ENCODE measurements at places on chromosomes 3 and 15.

DNA sequence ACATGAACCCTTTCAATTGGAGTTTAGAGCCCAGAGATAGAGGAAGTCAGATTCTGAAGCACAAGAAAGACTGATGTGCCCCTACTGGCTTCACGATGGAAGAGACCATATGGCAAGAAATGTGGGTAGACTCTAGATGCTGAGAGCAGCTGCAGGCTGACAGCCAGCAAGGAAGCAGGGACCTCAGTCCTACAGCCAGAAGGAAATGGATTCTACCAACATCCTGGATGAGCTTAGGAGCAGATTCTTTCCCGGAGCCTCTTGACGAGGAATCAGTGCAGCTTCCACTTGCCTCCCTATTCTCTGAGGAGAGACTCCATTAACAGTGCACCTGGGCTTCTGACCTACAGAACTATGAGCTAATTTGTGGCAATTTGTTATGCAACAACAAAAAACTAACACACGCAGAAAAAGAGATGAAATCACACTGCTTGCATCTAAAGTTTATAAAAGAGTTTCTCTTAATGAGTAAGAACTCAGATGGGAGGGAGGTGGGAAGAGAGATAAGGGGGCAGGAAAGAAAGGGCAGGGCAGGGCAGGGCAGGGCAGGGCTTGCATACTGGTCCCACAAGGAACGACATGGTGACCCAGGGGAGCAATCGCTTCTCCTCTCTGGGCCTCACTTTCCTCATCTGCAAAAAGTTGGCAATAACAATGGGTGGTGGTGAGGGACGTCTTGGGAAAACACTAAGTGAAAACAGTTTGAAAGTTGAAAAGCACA is 440.9 kb downstream of the FOXP1 start:
- no peak for DNase-seq

DNA sequence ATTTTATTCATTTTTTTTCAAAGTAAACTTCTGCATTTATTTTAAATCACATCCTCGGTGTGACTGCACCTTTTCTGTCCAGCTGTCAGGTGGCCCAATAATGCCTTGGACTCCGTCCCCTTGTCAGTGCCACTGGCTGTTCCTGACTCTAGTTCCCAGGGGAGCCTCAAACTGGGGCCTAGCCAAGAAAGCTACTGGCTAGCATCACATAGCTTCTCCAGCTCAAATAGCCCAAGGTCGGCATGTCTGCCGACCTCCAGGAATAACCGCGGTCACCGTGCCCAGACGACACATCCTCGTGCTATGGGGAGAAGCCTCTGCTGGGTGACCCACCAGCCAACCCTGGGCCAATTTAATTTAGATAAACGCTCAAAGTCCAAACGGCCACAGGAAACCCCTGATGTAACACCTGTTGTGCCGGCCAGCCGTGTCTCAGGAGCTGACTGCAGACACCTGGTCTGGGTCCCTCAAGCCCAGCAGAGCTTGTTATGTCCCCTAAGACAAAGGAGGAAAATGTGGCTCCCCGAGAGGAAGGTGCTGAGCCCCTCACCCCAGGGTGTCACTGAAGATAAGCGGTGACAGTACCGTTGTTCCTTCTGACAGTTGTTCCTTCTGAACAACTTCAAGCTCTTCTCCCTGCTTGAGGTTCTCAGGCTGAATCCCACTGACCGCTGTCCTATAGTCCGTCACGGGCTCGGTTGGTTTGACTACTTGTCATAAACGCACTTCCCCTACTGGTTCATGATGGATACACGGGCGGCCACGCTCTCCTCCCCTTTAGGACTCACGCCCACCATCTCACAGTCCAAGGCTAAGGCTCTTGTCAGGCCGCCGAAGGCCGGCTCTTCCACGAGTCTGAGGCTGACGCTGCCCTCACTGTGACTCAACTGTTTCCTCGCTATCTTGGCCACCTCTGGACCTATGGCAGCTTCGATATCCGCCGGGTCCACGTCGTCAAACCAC is 126.2 kb downstream of the KLF13 start:
- DNase-seq, result no peak

- DNase-seq, result no peak
Measured at GRCh38 chr3:11329777-11330176, 57.6 kb downstream of the ATG7 start.

DNA sequence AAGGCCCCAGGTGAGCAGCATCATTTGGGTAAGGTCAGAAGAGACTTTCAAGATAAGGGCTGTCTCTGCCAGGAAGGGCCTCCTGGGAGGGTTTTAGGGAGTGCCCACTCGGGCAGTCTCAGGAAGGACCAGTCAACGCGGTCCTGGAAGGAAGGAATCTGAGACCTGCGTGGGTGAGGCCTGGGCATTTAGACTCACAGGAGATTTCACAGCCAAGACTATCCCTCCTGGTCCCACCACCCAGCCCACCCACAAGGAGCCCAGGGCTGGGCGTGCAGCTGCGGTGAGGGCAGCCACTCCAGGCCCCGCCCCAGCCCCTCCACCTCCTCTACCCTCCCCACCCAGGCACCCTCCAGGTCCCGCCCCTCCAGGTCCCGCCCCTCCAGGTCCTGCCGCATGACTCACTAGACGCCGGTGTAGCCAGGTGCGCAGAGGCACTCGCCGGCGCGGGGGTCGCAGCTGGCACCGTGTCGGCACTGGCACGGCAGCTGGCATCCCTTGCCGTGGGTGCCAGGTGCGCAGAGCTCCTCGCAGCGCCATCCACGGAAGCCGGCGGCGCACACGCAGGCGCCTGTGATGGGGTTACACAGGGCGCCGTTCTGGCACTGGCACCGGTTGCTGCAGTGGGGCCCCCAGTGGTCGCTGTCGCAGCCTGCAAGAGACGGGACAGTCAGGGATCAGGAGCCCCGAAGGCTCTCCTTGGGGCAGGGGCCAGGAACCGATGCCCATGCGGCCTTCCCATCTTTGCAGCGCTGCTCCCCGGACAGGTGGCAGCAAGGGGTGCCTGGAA is 112.7 kb downstream of the RAB11A start:
- DNase-seq, result no peak

GRCh38 chr3:97804471-97804870 is 17.3 kb upstream of the CRYBG3 start:
- DNase-seq, result no peak

DNA sequence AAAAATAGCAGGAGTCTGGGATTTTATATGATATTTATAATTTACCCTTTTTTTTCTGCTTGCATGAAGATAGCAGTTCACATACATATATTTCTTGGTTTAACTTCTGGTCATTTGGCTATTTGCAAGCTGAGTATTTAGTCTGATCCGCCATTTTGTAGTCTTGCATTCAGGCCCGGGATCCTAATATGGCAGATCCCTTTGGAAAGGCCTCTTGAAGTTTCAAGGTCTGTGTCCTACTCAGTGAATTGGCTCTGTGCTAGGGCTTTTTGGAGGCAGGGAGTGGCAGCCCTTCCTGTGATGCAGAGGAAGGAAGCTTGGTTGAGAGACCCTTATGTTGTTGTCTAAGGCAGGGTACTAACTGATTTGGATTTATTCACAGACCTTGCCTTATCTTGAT is 2.9 kb downstream of the SNRPN start:
- no peak for DNase-seq

GRCh38 chr15:37967788-37968187 is 33.3 kb downstream of the TMCO5A start:
- no peak for DNase-seq

DNA sequence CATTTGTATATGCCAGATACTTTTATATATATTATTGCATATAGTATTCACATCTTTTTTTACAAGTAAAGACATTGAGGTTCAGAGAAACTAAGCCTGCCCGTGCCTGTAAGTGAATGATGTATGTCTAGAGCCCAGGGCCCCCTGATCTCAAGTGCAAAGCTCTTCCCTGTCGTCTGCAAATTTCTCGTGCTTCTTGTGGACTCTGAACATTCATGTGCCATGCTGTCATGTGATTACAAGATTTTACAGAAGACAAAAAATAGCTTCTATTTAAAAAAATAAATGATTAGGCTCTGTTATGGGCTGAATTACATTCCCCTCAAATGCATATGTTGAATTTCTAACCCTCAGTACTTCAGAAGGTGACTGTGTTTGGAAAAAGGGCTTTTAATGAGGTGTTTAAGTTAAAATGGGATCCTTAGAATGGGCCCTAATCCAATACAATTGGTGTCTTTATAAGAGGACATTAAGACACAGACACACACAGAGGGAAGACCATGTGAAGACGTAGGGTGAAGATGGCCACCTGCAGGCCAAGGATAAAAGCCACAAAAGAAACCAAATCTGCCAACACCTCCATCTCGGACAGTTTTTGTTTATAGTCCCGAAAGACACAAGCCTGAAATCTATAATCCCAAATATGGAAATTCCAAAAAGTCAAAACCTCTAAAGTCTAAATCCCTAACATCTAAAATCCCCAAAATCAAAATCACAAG is 3.9 kb upstream of the MASP1 start:
- DNase-seq, result no peak

DNA sequence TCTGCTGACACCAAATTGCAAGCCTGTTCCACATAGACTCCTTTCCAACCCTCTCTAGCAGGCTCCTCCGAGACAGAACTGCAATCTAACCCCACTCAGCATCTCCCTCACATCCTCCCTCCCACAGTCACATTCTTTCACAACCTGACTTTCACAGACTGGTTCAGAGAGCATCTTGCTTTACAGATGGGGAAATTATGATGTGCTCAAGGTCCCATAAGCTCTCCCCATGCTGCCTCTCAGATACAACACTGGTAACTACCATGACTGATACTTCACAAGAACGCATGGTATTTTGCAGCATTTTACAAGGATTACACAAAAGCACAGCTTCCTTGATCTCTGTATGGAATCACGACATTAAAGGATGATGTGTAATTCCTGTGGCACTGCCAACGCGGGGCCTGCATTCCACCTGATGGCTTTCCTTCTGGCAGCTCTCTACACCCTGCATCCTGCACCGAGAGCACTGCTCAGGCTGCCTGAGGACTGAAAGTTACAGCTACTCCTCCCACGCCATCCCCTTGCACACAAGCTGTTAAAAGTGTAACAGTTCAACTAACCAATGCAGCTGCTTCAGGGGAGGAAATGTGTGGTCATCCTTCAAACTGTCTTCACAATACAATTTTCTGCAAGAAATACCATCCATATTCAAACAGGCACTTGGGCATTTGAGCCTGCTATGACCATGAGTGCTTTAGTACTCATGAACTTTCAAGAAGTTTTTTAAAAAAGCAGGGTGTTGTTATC is 27.6 kb downstream of the TBC1D2B start:
- DNase-seq, result peak; percentile 89

DNA sequence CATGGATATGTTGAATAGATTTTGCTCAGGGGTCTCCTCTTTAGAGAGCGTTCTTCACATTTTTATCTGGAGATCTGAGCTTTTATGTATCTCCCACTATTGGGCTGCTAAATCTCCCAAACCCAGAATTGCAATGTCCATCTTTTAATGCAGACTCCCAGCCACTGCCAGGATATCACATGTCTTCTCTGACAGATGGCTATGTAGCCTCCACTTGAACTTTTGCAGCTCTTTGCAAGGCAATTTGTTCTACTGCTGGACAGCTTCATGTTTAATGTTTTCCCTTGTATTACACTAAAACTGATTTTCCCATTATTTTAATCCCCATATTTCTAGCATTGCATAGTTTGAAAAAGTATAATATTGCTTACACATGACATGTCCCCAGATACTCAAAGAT is 177.2 kb downstream of the LPP start:
- no peak for DNase-seq

DNA sequence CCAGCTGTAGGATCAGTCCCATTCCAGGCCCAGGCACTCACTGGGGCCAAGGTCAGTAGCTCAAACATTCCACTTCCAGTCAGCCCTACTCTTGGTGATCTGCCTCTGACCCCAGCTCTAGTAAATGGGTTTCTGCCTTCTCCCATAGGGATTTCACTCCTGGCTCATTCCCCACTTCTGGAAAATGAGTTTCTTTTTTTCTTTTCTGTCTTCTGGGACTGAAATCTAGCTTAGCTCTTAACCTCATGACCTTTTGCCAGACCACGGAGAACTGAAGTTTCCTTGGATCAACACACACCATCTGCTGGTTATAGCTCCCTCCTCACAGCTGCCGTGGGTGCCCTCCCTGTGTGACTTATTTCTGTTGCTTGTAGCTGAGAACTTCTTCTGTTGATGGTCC is 21.3 kb downstream of the MME start:
- no peak for DNase-seq

DNA sequence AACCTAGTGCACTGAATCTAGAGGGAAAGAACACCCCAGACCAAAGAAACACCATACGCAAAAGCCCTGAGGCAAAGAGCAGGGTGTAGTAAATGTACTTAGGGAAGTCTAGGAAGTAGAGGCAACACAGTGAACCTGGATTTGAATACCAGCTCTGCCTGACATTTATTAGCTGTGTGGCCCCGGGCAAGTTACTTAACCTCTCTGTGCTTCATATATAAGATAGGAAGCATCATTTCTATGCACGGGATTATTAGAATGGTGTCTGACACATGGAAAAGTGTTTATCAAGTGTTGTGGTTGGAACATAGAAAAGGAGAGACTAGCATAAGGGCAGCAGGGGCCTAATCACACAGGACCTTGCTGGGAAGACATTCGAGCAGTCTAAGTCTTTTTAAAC is 132.2 kb downstream of the ERC2 start:
- no peak for DNase-seq

DNA sequence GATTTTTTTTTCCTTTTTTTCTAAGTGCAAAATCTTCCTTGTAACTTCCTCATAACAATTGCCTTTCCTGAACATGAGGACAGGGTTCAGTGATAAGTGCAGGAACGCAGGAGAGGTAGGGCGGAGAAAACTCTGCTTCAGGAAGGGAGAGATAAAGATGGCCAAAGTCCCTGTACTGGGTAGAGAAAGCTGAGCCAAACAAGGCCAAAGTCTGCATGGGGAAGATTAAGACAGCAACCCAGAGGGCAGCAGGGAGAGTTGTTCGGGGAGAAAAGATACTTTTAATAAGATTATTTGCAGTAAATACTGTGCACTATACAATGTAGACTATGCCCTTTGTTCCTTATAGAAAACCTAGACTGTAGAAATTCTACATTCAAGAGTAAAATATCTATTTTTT is 55.4 kb upstream of the LRRFIP2 start:
- no peak for DNase-seq

DNA sequence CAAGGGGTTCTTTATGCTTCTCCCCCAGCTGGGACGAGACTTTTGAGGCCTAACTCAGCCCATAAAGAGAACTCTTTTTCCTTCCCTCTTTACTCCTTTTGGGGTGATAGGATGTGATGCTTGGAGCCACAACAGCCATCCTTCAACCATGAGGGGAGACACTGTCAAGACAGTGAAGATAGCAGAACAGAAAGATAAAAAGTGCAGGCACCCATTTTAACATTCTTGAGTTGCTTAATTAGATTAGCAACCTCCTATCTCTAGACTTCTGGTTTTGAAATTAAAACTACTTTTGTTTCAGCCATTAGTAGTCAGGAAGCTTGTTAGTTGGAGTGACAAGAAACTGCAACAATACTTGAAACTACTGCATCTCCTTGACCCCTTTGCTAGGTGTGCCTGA is 6.5 kb downstream of the GPR27 start:
- DNase-seq, result no peak
